ENCODE measurements at places on chromosomes 4 and X.

DNA sequence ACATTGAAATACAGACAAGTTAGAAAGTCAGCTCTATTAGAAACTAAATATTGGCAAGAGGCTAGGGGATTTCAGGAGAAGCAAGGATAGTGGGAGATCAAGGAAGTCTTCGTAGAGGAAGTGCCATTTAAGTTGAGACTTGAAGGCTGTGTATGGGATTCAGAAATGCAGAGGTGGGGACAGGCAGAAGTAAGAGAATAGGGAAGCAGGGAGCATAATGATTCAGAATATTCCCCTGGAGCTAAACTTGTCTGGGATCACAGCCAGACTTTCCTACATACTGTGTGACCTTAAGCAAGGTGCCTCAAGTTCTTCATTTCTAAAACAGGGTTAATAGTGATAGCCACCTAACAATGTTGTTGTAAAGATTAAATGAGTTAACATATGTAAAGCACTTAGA lies 108.8 kb downstream of the DDIT4L start:
- no peak for DNase-seq

DNA sequence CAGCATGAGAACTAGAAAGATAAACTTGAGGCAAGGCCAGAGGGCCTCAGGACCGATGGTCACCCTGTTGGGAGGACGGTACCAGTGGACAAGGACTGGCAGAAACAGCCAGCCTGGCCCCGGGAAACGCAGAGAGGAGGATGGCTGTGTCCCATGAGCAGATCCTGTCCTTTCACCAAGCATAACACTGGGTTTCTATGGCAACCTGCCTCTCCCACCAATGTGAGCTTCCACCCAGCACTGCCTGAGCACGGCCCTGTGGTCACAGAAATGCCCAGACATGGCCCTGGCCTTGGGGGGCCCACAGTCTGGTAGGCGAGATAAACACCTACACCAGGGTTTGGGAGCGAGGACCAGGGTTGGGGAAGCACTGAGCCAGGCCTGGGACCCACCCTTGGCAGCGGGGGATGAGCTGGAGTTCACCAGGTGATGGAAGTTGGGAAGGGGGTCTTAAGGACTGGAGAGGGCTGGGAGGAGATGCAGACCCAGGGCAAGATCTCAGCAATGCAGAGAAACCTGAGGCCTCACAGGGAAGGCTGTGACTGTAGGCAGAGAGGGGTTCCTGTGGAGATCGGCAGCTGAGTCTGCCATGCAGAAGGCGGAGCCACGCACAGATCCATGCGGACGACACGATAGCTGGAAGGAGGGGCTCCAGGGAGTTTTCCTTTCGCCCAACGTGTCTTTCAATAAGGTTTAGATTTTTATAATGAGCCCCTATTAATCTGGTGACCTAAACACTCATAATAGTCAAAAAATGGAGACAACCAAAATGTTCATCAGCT lies 32.7 kb upstream of the CRMP1 start:
- no peak for DNase-seq

GRCh38 chrX:43703211-43703791 lies 47.2 kb downstream of the MAOA start:
- DNase-seq: no peak

DNA sequence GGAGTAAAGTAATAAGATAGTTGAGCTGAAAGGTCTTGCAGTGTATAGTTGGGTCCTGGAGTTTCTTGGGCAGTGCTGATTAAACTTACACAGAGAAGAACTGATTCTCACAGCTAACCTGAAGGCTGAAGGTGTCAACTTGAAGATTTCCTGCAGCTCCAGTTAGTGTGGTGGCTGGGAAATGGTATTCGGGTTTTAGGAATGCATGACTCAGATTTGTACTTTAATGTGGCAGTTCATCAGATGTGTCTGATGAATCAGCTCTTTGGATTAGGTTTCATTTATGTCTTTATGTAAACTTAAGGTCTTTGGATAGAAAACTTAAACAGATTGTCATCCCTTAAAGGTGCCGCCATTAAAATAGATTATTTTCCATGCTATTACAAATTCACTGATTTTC lies 200.0 kb downstream of the IL1RAPL1 start:
- no peak for DNase-seq

DNA sequence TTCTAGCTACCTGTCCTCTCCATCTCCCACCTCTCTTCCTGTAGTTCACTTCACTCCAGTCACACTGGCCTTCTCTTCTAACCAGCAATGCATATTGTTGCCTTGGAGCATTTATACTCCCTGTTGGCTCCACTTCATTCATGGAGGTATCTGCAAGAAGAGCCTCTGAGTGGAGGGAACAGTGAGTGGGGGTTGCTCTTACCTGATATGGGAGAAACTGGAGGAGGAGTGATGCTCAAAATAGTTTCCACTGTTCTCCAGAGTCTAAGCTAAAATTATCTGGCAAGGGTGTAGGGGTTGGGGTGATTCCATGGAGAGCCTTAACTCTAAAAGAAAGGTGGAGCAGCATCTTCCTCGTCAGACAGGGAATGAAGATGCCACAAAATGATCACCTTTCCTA lies 28.9 kb upstream of the DDX53 start:
- no peak for DNase-seq
